ENCODE measurements at places on chromosomes 3 and 15.
A peak's percentile ranks its signal among the peaks of the same experiment; 100 is the strongest.

GRCh38 chr3:59486520-59486919 lies 436.7 kb upstream of the CFAP20DC start:
- no peak for DNase-seq

DNA sequence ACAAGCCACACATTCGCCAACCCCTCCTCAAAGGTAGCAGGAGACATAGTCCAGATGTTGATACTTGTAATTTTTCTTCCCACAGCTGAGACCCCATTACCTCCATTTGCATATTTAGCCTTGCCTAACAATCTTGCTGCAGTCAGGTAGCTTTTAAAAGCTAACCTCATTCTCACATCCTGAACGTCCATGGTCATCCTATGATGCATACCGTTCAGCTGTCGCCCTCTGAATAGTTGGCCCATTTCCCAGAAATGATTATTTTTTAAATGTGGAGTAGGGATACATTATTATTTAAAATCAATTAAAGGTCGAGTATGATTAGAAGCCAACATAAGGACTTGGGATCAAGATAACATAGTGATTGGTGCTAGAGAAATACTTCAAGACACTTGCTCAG lies 165.0 kb downstream of the MEX3B start:
- DNase-seq, result no peak

DNA sequence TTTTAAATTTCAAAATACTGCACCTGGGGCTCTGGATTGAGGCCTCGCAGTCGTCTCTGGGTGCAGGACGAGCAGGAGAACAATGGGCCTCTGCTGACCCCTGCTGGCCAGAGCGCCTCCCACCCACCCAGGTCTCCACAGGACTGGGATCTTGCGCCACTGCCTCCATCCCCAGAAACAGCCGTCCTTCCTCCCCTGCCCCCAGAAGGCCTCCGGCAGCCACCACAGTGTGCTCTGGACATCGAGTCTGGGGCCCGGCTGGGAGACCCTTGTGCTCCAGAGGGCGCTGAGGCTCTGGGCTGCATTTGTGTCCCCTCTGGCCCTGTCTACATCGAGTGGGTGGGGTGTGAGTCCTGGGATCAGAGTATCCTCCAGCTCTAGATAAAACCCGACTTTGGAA lies 6.7 kb upstream of the ACSBG1 start:
- peak; percentile 90 for DNase-seq

DNA sequence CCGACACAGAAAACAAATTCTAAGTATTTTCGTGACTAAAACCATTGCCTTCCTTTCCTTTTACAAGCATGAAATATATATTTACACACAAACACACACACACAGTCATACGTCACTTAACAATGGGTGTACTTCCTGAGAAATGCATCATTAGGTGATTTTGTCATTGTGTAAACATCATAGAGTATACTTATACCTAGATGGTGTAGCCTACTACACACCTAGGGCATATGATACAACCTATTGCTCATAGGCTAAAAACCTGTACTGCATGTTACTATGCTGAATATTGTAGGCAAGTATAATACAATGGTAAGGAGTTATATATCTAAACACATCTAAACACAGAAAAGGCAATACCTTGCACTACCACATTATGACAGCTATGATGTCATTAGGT lies 28.6 kb downstream of the COL6A5 start:
- no peak for DNase-seq

DNA sequence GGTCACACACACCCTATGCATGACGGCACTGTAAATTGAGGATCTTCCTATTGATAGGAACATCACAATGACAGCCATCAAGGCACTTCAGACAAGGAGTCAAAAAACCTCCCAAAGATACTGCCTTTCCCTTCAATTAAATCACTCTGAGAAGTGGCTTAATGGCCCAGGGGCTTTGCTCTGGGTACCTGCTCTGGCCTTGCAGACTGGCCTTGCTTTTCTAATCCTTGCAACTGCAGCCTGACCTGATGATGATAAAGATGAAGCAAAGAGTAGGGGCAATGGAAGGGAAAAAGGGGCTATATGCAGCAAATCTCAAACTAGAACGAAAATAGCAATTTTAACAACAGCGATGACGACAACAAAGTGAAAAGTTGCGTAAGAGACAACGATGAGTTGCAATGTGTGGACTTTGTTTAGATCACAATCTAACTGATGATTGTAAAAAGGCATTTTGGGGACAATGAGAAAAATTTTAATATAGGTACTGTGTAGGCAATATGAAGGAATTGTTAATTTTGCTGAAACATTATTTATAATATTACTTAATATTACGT lies 14.6 kb downstream of the ADAMTS9 start:
- no peak for DNase-seq

GRCh38 chr3:51948016-51948580 lies 5.9 kb downstream of the PARP3 start:
- DNase-seq, result no peak

DNA sequence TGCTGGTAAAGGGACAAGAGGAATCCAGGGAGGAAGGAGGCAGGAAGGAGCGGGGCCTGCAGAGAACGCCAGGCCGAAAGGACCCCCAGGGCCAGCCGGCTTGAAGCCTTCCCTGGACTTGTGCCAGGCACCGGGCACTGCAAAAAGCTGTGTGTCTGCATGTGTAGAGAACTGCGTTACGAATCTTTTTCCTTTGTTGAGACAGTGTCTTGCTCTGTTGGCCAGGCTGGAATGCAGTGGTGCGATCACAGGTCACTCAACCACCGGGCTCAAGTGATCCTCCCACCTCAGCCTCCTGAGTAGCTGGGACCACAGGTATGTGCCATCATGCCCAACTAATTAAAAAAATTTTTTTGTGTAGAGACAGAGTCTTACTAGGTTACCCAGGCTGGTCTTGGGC lies 17.0 kb upstream of the MUC4 start:
- DNase-seq, result no peak

DNA sequence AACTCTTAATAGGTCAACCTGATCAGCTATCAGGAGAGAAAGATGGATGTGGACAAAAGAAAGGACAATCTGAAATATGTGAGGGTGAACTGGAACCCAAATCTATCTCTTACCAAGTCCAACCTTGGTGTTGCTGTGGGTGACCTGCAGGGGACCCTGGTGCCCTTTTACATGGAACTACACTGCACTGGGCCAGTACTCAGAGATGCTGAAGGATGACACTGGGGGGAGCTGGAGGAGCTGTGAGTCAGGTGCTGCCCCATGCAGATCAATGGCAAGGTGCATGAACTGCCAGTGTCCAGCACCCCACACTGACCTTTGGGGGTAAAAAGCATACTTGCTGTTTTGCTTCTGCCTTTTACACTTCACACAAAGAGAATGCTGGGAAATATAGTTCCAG lies 55.6 kb upstream of the TBC1D5 start:
- DNase-seq, result no peak

DNA sequence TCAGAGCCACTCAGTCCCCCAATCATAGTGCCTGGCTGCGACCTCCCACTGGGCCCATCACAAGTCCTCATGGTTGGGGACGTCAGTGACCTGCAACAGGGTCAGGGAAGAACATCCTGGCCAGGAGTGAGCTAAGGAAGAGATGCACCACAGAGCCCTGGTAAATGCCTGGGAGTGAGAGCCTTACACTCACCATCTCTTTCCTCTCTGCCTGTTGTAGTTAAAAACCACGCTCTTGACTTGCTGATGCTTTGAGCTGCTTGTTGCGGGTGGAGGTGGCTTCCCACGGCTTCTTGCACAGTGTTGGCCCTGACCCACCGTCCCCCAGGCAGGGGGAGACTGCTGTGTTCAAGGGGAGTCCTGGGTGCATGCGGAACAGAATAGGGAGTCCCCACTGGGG lies 91.1 kb upstream of the RGMA start:
- no peak for DNase-seq

GRCh38 chr3:5022187-5022965 lies 43.1 kb downstream of the BHLHE40 start:
- no peak for DNase-seq

GRCh38 chr3:111594781-111595180 lies 365 bp downstream of the ZBED2 start:
- DNase-seq, result no peak

All from activated naive CD4-positive, alpha-beta T cell treated with anti-CD3 and anti-CD28 coated beads, Interleukin-2, amount 10 ng/mL, durations not matched to agents 7 days and 5 days (primary cell).